ENCODE measurements at places on chromosomes 12 and 14. TPM values are rescaled to one million over a fixed set of nuclear protein-coding genes. Genes with fewer than 3 reads are reported as not detected.
A peak's percentile ranks its signal among the peaks of the same experiment; 100 is the strongest.

DNA sequence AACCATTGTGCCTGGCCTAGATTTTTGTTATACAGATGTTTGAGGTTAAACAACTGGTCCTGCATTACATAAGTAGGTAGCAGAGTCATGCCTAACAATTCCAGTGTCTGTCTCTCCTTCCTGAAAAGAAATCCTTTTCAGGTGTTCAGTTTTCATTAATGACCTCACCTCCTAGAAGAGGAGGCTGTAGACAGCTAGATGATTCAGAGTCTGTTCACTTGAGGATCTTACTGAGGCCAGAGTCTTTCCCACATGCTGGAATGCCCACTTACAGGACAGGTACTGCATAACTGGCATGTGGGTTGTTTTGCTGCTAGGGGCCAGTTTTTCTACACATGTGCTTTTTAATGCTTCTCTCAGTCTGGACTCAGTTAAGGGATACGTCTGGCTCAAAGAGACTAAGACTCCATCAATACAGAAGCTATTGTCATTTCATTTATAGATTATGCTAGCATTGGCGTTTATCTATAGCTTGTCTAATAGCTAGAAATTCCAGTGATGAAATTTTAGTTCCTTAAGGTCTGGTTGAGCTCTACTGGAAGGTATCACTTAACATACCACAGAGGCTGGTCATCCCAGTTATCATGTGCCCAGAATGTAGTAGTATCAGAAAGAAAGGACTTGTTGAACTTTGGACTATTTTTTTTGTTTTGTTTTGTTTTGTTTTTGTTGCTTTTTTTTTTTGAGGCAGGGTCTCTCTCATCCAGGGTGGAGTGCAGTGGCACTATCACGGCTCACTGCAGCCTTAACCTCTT, 206.4 kb downstream of the ERC1 start:
- H3K4me3 ChIP-seq = no peak overlapping the region
- no peak for DNase-seq
- no peaks in the 10 kb centered on the region for H3K4me1 ChIP-seq
- no peaks in the 10 kb centered on the region for H3K27me3 ChIP-seq
- H3K36me3 ChIP-seq = peaks cover 30% of the 10 kb centered on the region

Gene ANO4
- 3.7 TPM for total RNA-seq

GRCh38 chr12:128079-128478, 61.5 kb downstream of the IQSEC3 start:
- H3K36me3 ChIP-seq = no peaks in the 10 kb centered on the region
- no peaks in the 10 kb centered on the region for H3K27me3 ChIP-seq
- H3K4me3 ChIP-seq = no peak overlapping the region

GRCh38 chr14:103057028-103057371, 349 bp downstream of the CDC42BPB start:
- peaks cover 7% of the 10 kb centered on the region for H3K4me1 ChIP-seq
- H3K4me3 ChIP-seq = peak overlapping the region; percentile 85

DNA sequence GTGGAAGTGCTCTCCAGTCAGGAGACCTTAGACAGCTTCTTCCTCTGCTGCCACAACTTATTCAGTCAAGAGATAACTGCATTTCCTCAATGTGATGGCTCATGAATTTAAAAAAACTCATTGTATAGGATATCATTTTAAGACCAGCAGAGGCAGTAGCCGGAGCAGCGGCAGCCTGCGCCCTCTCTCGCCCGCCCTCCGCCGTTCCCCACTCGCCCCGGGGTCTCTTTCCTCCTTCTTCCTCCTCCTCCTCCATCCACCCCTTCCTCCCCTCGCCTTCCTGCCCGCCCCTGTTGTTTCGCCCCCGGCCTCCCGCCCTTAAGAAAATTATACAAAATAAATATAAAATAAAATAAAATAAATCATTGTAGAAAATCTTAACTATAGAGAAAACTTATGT, 687.6 kb downstream of the FLRT2 start:
- no peaks in the 10 kb centered on the region for H3K27me3 ChIP-seq
- H3K4me1 ChIP-seq = peaks cover 5% of the 10 kb centered on the region
- no peak overlapping the region for H3K4me3 ChIP-seq
- DNase-seq = peak; percentile 65

GRCh38 chr12:87818441-87818840, 210.8 kb downstream of the C12orf50 start:
- no peak overlapping the region for H3K27ac ChIP-seq
- no peaks in the 10 kb centered on the region for H3K27me3 ChIP-seq
- no peaks in the 10 kb centered on the region for H3K4me1 ChIP-seq
- no peak overlapping the region for H3K4me3 ChIP-seq
- DNase-seq = no peak

Gene EFS
- total RNA-seq = 60.1 TPM

DNA sequence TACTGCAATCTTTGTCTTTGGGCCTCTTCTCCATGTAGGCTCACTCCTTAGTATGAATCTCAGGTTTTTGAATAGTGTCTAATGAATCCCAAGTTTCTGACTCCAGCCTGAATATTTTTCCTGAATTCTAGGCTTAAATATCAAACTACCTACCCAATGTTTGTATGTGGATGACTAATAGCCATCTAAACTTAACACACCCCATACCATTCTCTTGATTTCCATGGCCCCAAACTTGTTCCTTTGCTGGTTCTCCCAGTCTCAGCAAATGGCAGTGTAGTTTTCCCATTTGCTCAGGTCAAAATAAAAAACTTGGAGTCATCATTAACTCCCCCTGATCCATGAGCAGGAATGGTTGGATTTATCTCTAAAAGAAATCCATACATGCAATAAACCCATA, 18.8 kb upstream of the SDR39U1 start:
- H3K27ac ChIP-seq = no peak overlapping the region
- no peaks in the 10 kb centered on the region for H3K4me1 ChIP-seq
- DNase-seq = no peak
- H3K4me3 ChIP-seq = no peak overlapping the region

Gene AMN
- 1.8 TPM for total RNA-seq

DNA sequence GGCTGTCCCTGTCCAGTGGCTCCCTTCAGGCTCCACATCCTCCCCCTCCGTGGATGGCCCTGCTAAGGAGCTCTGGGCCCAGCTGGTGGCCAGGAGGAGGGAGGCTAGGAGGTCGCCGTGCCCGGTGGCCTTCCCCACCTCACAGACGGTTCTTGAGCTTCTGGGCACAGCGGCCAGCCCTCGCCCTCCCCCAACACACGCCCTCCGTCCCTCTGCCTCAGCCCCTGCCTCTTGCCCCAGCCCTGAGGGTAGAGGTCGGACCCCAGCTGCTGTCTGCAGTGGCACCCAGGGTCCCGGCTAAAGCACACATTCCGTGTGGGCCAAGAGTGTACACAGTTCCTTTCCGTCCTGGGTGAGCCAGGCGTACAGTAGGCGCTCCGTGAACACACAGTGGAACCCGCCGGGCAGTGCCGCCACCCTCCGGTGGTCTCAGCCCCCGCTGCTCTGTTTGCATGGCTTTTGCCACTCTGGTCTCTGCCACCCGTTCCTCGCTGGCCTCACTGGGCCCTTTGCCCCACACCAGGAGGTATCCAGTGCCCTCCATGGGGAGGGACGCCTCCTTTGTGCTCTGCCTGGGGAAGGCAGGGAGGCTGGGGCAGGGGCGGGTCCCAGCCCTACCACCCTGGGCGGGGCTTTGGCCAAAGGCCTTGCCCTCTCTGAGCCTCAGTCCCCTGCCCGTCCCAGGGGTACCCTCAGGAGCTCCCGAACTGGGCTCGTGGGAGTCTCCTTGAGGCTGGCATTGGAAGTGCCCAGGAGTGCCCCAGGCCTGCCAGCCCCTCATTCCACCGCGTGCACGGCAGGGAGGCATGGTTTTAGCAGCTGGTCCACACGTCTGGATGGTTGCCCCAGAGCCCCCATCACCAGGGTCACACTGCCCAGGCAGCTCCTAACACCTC, 13.0 kb downstream of the TRMT61A start:
- H3K4me1 ChIP-seq = peaks cover 11% of the 10 kb centered on the region
- peak overlapping the region; percentile 100 for H3K27ac ChIP-seq
- no peak overlapping the region for H3K4me3 ChIP-seq
- H3K36me3 ChIP-seq = no peaks in the 10 kb centered on the region
- no peak for DNase-seq

Gene ADAM21
- not detected for total RNA-seq

Gene FAM181A
- total RNA-seq = not detected

DNA sequence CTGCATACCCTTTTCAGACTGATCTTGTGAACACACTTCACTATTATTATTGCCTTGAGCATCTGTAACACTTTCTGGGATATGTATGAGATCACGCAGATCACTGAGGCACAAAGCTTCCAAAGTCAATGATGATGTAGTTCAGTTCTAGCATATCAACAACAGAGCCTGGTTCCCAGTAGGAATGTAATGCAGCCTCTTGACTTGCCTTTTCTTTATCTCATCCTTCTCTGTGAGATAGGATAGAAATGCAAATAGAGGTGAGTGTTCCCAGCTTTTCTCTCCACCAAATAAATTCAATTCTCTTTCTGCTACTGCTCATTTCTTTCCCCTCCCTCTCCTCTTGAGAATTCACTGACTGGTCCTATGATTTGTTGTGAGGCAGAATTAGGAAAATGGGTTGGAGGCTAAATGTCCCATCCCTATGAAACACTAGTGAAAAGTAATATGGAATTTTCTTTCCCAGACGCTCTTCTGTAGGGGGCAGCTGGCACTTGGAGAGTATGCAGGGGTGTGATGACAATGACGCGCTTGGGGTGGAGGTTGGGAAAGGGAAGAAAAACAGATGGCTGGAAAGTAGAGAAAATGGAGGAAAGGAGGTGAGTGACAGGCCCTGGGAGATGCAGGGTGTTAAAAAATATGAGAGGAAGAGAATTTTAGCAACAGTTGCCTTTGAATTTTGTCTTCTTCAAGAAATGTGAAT, 96.0 kb upstream of the TMTC1 start:
- DNase-seq = no peak
- H3K27me3 ChIP-seq = no peaks in the 10 kb centered on the region
- no peak overlapping the region for H3K4me3 ChIP-seq
- no peak overlapping the region for H3K27ac ChIP-seq
- no peaks in the 10 kb centered on the region for H3K36me3 ChIP-seq

All from endodermal cell (in vitro differentiated cells).